ENCODE measurements at places on chromosomes 2 and 18.

DNA sequence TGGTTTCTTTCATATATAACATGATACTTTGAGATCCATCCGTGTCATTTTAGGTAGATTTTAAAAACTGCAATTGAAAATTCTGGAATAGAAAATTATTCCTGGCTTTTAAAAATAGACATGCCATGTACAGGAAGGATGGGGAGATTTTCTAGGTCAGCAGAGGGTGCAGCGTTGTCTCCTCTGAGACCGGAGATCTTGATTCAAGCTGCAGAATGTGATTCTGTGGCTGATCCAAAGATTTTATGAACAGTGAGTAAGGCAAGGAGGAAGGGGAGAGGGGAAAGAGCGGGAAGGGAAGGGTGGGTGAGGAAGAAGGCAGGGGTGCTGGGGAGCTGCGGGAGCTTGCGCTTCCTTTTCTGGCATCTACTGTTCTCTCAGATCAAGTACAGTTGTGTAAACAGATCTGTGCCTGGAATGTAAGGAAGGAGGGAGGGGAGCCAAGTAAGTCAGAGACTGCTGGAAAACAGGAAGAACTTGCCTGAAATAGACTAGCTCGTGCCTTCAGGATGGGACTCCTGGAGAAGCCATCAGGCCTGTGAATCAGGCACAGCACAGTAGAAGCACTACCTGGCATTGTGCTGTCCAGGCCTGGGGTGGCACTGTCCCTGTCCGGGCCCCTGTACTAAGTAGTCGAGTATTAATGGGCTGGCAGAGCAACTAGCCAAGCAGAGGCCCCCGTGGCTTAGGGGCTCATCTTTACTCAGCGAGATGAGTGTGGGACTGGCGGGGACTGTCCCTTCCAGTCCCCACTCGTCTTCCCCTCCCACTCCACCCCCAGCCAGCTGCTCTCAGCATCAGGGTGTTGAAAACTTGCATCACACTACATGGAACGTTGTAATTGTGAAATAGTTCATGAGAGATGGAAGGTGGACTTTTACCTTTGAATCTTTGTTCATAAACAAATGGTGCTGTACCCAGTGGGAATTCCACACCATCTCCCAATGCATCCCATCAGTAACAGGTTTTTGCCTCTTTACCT is 163.5 kb downstream of the UXS1 start:
- no peak for DNase-seq

- no peak for DNase-seq
Measured at GRCh38 chr2:95060446-95061118, 35.1 kb downstream of the MAL start.

DNA sequence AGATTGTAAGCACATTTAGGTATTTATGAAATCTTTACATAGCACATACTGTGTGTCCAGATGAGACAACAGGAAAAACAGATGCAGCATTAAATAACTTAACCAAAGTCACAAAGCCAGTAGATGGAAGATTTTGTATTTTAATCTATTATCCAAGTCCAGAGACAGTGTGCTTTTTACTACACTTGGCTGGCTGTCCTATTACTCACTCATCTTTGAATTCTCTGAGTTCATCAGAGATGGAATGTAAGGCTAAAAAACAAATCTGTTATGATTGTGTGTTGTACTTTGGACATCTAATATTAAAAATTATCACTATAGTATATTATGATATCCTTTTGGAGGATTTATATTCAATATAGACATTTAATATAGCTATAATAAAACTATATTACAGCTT is 1189.4 kb downstream of the DSC3 start:
- no peak for DNase-seq

GRCh38 chr2:88657131-88657530 is 29.9 kb upstream of the EIF2AK3 start:
- no peak for DNase-seq

DNA sequence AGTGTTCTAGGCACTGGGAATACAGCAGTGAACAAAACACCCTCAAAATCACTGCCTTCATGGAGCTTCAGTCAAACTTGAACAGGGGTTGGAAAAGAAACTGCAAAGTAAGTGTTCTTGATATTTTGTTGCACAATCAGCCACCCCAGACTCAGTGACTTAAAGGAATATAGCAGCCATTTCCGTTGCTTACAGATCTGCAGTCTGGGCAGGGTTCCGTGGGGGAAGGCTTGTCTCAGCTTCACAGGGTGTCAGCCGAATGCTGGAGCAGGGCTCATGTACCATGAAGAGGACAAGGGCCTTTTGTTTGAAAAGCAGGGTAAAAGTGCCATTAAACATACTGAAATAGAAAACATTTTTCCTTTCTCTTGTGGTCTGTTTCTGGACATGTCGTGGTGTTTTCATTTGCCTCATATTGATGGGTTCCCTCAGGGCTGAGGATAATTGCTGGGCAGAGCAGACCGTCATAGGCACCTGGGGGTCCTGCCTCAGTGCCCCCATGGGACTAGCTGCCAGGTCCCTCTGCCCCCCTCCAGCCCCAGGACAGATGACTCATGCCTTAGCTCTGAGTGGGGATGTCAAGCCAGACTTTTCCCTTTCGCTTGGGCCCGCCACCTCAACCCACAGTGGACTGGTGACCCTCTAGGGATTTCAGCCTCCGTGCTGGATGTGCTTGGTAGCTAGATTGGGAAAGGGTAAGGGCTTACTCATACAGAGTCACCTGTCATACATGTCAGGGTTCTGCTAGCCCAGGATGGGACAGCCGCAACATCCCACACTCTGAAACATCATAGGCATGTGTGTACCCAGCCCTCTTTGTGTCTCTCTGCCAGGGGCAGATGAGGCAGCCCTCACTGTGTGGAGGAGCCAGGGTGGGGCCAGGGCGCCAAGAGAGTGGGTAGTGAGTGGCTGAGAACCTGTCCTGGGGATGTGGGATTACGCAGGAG is 96.5 kb downstream of the PTPRM start:
- DNase-seq = no peak

- DNase-seq = no peak
Measured at GRCh38 chr2:45229411-45229810, 220.2 kb upstream of the SIX2 start.

DNA sequence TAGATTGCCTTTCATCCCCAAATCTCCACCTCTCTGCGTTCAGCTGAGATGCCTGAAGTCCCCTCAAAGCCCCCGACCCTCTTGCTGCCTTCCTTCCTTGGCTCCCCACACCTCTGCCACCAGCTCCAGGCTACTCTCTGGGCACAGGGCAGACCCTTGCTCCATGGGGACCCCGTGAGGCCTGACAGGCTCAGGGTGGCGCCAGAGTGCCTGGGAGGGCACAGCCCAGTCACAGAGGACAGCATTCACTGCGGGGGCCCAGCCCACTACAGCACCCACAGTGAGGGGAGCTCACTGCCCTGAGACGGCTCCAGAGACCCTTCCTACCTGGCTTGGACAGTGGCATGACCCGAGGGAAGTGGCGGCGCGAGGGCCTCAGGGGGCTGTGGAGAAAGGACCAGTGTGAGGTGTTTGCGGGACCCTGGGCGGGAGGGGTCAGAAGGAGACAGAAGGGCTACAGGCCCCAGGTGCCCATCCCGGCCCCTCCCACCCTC is 51.0 kb downstream of the AQP12A start:
- DNase-seq = no peak

GRCh38 chr2:34547900-34548299 is 948.8 kb upstream of the FAM98A start:
- DNase-seq = no peak

GRCh38 chr2:172021074-172021931 is 21.6 kb downstream of the METAP1D start:
- no peak for DNase-seq

DNA sequence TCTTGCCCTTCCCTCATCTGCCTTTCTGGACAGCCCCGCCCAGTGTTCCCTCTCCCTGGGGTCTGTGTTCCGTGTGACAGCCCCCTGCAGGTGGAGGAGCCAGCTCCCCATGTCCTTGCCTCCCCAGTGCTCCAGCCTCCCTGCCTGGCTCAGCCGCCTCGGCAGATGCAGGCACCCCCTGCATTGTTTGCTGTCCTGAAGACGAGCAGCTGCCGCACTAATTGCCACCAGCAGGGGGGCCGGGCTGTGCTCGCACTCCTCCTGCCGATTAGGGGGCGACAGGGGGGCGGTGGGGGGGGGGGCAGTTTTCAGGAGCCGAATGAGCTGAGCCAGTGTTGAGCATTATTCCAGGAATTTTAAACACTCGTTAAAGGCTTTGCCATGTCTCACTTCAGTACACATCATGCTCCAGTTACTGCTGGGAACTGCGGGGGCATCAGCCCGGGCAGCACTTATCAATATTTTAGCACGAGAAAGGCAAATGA is 23.3 kb downstream of the SIX3 start:
- DNase-seq = no peak

- DNase-seq = peak; percentile 42
Measured at GRCh38 chr2:168849610-168850009, 40.6 kb downstream of the SPC25 start.

- DNase-seq = no peak
Measured at GRCh38 chr2:201939453-201939941, 94.2 kb upstream of the FZD7 start.

DNA sequence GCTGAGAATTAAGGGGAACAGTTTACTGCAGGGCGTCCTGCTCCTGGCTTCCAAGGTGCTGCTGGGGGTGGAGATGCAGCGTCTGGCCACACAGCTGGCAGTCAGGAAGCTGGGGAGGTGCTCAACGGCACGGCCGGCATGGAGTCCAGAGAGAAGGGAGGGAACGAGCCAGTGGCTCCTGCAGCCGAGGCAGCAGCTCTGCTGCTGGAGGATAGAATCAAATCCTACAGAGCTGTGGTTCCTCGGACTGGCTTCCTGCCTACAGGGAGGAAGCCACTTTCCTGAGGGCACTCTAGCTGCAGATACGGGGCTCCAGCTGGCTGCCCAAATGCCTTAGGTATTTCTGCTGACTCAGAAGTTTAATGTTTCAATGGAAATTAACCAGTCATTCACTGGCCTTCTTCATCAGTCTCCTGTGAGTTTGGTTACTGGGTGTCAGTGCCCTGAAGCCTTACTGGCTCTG is 266.3 kb downstream of the TWIST2 start:
- DNase-seq = no peak

DNA sequence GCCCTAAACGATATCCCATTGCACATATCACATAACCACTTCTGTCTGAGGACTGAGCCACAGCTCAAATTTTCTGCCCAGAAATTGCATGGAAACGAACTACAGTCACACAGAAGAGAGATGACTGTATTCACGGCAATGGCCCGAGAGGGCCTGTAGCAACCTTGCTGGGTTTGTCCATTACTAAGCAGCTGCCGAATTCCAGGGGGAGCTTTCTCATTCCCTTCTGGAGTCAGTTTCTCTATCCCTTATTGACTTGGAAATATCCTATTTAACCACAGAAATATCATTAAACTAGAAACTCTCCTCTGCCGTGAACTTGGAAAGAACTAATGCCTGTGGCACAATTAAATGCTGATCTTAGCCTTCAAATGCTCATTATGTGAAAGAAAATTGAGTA is 183.9 kb downstream of the DNER start:
- no peak for DNase-seq

DNA sequence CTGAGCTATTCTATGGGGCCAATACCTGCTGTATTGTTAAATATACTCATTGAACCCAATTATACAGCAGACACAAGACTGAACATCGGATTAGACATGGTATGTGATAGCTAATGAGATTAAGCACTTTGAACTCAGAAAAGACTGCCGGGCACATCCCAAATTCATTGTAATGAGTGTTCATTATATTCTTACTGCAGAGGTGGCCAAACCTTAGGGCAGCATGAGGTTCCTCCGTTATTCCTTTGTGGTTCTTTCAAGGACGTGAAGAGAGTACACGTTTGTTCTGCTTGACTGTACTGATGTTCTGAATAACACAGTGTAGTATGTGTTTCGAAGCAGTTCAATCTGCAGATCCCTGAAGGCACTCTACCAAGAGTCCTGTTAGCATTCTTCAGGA is 78.4 kb downstream of the KIF5C start:
- no peak for DNase-seq

DNA sequence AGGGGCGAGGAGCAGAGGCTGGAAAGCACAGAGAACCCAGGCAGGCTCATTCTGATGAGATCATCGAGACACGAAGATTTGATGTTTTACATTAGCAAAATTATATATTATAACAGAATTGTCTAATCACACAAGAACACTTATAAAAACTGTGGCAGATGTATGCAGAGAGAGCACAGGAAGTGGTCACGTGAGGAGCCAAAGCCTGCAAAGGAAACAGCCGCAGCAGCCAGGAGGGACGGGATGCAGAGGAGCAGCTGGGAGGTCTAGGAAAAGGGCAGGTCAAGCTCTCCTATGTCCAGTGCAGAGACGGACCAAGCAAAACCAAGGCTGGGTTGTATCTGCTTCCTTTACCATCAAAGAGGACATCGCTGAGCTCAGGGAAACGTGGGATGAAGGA is 355.1 kb upstream of the MYT1L start:
- no peak for DNase-seq

DNA sequence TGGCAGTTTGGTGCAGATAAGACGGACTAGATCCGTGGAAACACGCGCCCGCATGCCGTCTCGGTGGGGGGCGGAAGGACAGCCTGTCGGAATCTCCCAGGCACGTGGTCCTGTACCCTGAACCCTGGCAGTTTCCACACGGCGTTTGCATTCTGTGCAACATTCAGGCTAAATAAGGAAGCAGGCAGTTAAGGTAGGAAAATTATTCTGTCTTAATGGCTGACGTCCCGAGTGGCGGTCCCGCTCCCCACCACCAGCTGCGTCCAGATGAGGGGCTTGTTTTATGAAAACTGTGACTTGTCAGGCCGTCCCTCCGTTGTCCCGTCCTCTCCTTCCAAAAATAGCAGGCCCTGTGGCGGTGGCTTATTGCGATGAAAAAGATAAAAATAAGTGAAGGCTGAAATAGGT is 120.2 kb downstream of the NFATC1 start:
- no peak for DNase-seq

GRCh38 chr2:151774506-151774905 is 40.2 kb upstream of the NEB start:
- no peak for DNase-seq

- DNase-seq = no peak
Measured at GRCh38 chr18:55258088-55258487, 298.8 kb upstream of the CCDC68 start.

- DNase-seq = no peak
Measured at GRCh38 chr2:40363631-40364030, 88.3 kb downstream of the SLC8A1 start.

DNA sequence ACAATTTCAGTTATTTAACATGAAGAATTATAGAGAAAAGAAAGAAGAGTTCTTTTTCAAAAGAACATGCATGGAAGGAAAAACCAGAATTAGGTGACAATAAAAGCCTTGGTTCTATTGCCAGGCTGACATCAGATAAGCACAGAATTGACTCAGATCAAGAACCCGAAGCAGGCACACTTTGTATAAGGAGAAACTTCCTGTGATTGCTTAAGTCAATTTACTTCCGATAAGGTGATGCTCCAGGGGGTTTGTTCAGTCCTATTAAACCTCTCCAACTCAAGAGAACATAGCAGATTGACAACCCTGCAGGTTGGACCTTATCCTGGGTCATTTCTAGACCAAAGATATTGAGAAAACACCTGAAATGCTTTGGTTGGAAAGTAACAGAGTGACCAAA is 31.4 kb downstream of the GAREM1 start:
- no peak for DNase-seq

- DNase-seq = no peak
Measured at GRCh38 chr2:11683476-11683875, 13.5 kb upstream of the NTSR2 start.

- DNase-seq = no peak
Measured at GRCh38 chr2:3035385-3036050, 342.1 kb downstream of the EIPR1 start.
